Karpas-422 (cell line): ENCODE measurements at places on chromosomes 6 and 20. TPM values are rescaled to one million over a fixed set of nuclear protein-coding genes. Genes with fewer than 3 reads are reported as not detected.

The FNDC1 gene
- total RNA-seq: 73.2 and 90.0 TPM in 2 replicates

The SUMO4 gene
- 2.2 and 2.4 TPM in 2 replicates for total RNA-seq

The TFAP2D gene
- not detected in 2 replicates for total RNA-seq

The ZNF334 gene
- not detected in 2 replicates for total RNA-seq

The ZNF341 gene
- total RNA-seq: 3.0 and 4.9 TPM in 2 replicates

The GLP1R gene
- total RNA-seq: not detected in 2 replicates

The NKX2-2 gene
- not detected in 2 replicates for total RNA-seq

The CTCFL gene
- total RNA-seq: not detected in 2 replicates

The VSX1 gene
- total RNA-seq: not detected in 2 replicates

The CDH22 gene
- total RNA-seq: 5.5 and 6.4 TPM in 2 replicates

The RFX6 gene
- not detected in 2 replicates for total RNA-seq

The MYLK2 gene
- 0.22 TPM in 2 replicates for total RNA-seq

The AHI1 gene
- total RNA-seq: 9.5 and 14.1 TPM in 2 replicates

The DPPA5 gene
- total RNA-seq: not detected in 2 replicates

The RAB32 gene
- total RNA-seq: not detected in 2 replicates

The TAAR6 gene
- total RNA-seq: not detected in 2 replicates

The FKBP1C gene
- total RNA-seq: not detected in 2 replicates

The FLRT3 gene
- total RNA-seq: not detected in 2 replicates

The PTPRK gene
- total RNA-seq: 0.04 and 0.11 TPM in 2 replicates

The C6orf132 gene
- total RNA-seq: 0.11 and 0.83 TPM in 2 replicates

The ZC2HC1B gene
- total RNA-seq: not detected in 2 replicates

The PSORS1C2 gene
- not detected in 2 replicates for total RNA-seq
